SHP77 (cell line): ENCODE measurements at places on chromosomes 4 and X.

DNA sequence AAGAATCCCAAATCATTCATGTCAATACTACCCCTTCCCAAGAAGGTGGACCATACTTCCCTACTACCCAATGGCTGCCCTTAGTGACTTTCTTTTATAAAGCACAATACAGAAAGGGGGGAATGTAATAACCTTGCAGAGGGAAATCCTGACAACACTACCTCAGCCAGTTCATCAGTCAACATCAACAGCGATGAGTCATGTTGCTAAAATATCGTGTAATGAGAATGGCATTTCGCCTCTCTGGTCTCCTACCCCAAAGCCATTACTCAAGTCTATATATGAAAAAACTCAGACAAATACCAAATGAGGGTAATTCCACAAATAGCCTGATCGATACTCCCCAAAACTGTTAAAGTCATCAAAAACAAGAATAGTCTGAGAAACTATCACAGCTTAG lies 3.3 kb upstream of the MAGEA8 start:
- DNase-seq = no peak

DNA sequence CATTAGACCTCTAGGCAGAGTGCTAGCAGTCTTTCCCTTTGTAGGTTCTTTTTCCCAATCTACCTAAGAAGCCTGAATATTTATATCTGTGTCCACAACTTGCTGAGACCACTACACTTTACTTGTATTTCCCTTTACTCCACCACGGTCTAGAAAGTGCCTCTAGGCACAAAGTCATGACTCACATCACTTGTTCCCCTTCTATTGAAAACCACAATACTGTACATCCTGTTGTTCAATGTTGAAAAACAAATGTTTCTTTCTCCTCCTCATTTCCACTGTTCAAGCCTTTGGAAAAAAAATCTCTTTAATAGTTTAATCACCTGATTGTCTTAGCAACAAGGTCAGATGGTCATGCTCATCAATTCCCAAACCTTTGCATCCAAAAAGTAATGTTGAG lies 326.7 kb downstream of the GUCY2F start:
- no peak for DNase-seq

DNA sequence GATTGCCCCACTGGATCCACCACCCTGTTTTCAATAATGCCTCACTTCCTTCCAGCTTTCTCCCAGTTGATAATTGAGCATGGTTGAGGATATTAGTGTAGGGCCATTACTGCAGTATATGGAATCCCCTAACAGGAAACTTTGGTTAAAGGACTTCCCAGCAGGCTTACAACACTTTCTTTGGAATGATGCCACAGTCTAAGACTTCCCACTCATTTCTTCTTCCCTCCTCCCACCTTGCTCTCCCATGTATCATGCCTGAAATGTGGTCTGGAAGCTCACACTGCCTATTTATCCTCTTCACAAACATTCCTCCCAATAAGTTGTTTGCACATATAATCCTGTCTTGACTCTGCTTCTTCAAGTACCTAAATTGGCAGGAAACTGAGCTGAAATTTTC lies 863.3 kb downstream of the CENPC start:
- DNase-seq = no peak

DNA sequence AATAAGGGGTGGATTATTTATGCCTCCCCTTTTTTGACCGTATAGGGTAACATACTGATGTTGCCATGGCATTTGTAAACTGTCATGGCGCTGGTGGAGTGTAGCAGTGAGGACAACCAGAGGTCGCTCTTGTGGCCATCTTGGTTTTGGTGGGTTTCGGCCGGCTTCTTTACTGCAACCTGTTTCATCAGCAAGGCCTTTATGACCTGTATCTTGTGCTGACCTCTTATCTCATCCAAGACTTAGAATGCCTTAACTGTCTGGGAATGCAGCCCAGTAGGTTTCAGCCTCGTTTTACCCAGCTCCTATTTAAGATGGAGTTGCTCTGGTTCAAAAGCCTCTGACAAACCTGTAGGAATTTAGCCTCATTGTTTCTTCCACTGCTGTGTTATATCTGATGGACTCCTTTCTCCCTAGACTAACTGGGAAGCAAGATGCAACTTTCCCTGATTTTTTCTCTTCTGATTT lies 71.4 kb downstream of the TMEM131L start:
- no peak for DNase-seq

- DNase-seq = no peak
Observed at GRCh38 chrX:143615851-143616250, 20.1 kb downstream of the SLITRK4 start.

- DNase-seq = no peak
Observed at GRCh38 chr4:98685225-98686042, 27.0 kb upstream of the TSPAN5 start.

- no peak for DNase-seq
Observed at GRCh38 chr4:155402941-155403340, 26.2 kb upstream of the MAP9 start.

DNA sequence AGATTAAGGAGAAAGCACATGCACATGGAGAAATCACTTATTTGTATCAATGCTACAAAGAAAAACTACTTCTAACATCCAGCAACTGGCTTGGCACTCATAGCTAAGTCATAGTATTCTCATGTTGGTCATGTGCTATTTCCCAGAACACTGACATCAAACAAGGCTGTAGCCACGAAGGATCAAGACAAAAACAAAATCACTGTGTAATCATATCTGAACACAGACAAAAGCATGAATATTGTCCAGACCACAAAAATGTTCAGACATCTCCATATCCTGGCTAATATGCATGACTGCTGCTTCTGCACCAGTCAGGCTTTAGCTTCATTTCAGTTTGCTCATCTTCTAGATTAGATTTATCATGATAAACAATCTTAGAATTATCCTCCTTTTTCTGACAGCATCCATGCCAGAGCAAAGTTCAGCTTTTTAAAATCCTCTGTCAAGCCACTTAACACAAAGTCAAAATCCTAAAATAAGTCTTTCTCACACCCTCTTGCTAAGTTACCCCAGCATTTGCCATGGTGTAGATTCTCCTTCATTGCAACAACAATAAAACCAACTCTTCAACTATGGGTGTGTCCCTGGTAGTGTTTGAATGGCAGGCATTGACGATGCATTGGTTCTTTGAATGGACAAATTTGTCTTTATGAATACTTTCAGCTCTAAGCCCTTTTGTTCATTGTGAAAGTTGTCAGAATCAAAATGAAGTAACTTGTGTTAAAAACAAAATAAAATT lies 39.1 kb upstream of the NPFFR2 start:
- no peak for DNase-seq

GRCh38 chr4:84964995-84965552 lies 1.4 kb downstream of the WDFY3 start:
- no peak for DNase-seq

DNA sequence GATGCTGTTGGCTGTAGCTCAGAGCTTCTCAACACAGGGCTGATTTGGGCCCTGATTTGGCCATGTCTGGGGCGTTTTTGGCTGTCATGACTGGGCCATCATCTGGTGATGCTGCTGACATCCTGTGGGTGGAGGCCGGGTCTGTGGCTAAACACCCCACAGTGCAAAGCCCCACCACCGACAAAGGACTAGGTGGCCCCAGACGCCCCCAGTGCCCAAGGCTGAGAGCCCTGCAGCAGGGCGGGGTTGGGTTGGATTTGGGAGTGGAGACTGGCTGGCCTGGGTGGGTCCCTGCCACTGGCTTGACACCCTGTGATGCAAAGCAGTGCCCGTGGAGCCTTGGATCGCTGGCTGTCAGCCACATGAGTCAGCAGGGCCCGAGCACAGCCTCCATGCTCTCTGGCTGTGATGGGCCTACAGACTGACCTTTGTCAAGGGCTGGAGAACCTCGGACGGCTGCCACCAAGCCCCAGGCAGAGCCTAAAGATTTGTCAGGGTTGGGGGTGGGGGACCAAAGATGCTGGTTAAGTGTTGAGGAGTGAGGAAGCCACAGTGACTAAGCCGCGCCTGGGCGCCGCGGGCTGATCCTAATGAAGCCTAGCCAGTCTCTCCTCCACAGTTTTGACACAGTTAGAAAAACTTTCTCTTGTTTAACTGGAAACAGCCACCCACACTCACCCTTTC lies 28.3 kb downstream of the CYTL1 start:
- no peak for DNase-seq
